ENCODE measurements at places on chromosomes 3 and 15. TPM values are rescaled to one million over a fixed set of nuclear protein-coding genes. Genes with fewer than 3 reads are reported as not detected.

Gene STX19
- 0.19 TPM for total RNA-seq

Gene POPDC2
- 3.8 TPM for total RNA-seq

Gene EXD1
- not detected for total RNA-seq

Gene ADCY5
- not detected for total RNA-seq

Gene ATP10A
- total RNA-seq = 45.2 TPM

Gene CPA3
- total RNA-seq = not detected

Gene CHST13
- not detected for total RNA-seq

Gene PTPN9
- total RNA-seq = 34.3 TPM

Gene VEPH1
- not detected for total RNA-seq

Gene LYSMD4
- 15.2 TPM for total RNA-seq

Gene GNAT1
- not detected for total RNA-seq

Gene FGF7
- total RNA-seq = not detected

Gene FILIP1L
- total RNA-seq = 0.34 TPM

Gene LRRC49
- total RNA-seq = not detected

Gene HESX1
- 0.24 TPM for total RNA-seq

Gene GOLGA8J
- total RNA-seq = not detected

Gene ATP2C1
- 61.2 TPM for total RNA-seq

Gene HTR3E
- total RNA-seq = not detected
